ENCODE measurements at places on chromosomes 3 and 15. TPM values are rescaled to one million over a fixed set of nuclear protein-coding genes. Genes with fewer than 3 reads are reported as not detected.

PARP9 gene
- total RNA-seq: 24.2 TPM

SKOR1 gene
- not detected for total RNA-seq

SLC24A5 gene
- total RNA-seq: not detected

HCLS1 gene
- total RNA-seq: 50.3 TPM

PLA2G4D gene
- not detected for total RNA-seq

HEMK1 gene
- 7.3 TPM for total RNA-seq

MESP2 gene
- 0.64 TPM for total RNA-seq

SLC12A1 gene
- total RNA-seq: not detected

TEX55 gene
- total RNA-seq: not detected

Measured in transverse colon (tissue), 4 donors.